Right atrium auricular region (tissue), 2 donors: ENCODE measurements at places on chromosomes 16 and 17.

DNA sequence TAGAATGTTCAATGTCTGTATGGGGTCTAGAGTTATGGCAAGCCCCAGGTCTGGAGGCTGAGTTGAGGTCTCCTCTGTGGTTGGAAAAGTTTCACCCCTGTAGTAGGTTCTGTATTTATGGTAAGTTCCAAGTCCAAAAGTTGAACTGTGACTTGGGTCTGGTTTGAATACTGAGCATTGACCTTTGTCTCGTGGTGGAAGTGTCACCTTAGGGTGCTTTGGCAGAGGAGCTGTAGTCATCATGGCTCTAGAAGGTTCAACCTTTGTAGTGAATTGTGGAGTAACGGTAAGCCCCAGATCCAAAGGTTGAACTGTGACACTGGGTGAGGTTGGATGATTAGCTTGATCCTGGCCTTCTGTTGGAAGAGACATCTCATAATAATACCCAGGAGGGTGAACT lies 17.6 kb downstream of the RDM1 start:
- no peak for DNase-seq

DNA sequence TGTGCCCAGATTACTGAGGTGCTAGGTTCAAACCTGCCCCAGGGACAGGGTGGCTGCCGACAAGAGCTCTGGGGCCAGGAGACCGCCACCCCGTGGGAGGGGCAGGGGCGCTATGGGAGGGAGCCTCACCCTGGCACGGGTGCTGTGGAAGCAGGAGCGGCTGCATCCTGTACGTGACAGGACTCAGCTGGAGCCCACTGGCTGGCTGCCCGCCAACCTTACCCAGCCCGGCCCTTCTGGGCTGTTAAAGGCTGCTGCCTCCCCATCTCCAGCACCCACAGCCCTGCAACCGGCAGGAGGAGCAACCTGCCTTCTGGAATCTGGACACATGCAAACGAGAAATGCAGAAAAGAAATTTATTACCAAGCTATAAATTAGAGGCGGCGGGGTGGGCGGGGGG lies 11.2 kb downstream of the PAM16 start:
- no peak for DNase-seq

GRCh38 chr16:87007907-87008306 lies 309.3 kb downstream of the C16orf95 start:
- DNase-seq = no peak

GRCh38 chr16:87471278-87472141 lies 21.3 kb downstream of the ZCCHC14 start:
- DNase-seq = no peak

- no peak for DNase-seq
Observed at GRCh38 chr17:17844079-17844478, 7.3 kb upstream of the SREBF1 start.

DNA sequence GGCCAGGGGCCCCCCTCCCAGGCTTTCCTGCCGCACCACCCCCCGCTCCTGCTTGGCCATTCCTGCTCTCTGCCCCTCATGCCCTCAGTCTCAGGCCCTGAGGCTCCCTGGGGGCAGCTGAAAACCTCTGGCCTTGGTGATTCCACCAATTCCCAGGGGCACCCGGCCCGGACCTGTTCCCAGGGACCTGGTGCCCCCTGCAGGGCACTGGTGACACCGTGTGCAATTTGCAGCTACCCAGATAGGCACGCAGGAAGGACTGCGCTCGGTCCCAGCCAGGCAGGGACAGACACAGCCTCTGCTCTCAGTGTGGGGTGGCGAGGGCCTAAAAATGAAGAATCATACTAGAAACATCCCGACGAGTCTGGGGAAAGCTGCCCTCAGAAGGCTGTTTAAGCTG lies 13.4 kb downstream of the WFDC1 start:
- DNase-seq = no peak
